ENCODE measurements at places on chromosomes 12 and 14. TPM values are rescaled to one million over a fixed set of nuclear protein-coding genes. Genes with fewer than 3 reads are reported as not detected.
A peak's percentile ranks its signal among the peaks of the same experiment; 100 is the strongest.

GRCh38 chr12:108806921-108807320, 50.5 kb downstream of the SSH1 start:
- no peak for DNase-seq

The DLGAP5 gene
- total RNA-seq: 0.71 TPM

The DCAF4 gene
- 19.9 TPM for total RNA-seq

The LLPH gene
- total RNA-seq: 10.3 TPM

GRCh38 chr12:124681779-124682391, 114.5 kb upstream of the NCOR2 start:
- peak; percentile 86 for DNase-seq

DNA sequence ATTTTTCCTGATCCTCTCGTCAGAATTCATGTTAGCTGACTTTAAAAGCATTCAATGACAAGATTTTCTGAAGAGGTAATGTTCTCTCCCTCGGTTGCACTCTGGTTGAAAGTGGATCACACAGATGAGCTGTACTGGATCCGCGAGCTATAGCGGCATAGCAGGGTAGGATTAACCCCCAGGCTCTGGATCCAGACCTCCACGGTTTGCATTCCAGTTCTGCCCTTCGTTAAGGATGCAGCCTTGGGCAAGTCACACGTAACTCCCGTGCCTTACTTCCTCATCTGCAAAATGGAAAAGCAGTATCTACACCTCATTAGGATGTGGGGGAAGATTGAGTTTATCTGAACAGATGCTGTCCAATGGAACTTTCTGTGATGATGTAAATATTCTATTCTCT, 13.8 kb downstream of the CCDC92 start:
- no peak for DNase-seq

The FGF6 gene
- not detected for total RNA-seq

- no peak for DNase-seq
Observed at GRCh38 chr12:42010257-42010656, 134.4 kb downstream of the GXYLT1 start.

DNA sequence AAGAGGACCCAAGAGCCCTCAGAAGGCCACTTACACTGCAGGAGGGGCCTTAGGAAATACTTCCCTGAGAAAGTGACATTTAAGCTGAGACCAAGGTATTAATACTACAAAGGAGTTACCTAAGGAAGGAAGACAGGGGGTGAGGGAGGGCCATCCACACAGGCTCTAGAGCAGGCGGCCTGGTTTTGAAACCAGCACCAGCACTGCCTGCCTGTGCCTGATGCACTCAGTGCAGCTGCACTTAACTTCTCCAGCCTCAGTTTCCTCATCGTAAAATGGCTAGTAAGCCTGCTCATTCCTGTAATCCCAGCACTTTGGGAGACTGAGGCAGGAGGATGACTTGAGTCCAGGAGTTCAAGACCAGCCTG, 45.5 kb upstream of the PLEKHG6 start:
- DNase-seq: no peak

The SYNDIG1L gene
- total RNA-seq: not detected

The GLIPR1L2 gene
- total RNA-seq: 1.1 TPM

DNA sequence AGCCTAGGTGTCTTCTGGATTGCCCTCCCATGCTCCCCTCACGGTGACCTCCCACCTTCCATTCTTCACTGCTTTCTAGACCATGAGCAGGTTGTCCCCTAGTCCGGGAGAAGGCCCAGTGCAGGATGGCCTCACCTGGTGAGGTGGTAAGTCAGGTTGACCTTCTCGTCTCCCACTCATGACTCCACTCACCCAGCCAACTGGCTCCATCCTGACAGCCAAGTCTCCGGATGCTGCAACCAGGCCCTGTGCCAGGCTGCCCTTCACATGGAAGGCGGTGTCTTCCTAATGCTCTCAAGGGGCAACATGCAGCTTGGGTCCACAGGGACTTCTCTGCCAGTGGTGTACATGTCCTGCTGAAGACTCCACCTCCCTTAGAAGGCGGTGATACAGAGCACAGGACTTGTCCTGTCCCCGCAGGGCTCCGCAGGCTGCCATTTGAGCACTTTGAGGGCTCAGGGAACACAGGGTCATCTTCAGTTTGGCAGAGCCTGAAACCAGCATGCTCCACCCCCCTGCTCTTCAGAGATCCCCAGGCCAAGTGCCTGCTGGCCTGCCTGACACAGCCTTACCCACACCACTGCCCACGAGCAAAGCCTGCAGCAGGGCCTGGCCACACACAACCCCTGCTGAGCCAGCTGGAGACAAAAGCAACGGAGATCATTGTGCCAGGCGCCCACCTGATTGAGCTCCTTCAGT, 25.4 kb downstream of the BATF start:
- no peak for DNase-seq

DNA sequence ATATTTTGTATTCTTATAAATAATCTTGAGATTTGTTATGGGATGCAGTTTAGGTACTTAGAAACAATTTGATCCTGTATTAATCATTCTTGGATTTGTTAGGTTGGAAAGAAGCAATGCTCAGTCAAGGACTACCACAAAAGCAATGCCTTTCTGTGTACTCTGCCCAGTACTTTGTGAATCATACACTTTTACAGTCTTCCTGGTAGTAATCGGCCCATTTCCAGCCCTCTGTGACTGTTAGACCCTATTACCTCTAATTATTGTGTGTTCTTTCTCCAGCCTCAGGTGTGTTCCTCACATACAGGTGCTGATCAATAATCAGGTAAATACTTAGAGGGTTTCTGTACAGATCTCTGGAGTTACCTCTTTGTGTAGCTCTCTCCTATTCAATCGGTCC, 609.0 kb downstream of the KCNH5 start:
- DNase-seq: no peak

DNA sequence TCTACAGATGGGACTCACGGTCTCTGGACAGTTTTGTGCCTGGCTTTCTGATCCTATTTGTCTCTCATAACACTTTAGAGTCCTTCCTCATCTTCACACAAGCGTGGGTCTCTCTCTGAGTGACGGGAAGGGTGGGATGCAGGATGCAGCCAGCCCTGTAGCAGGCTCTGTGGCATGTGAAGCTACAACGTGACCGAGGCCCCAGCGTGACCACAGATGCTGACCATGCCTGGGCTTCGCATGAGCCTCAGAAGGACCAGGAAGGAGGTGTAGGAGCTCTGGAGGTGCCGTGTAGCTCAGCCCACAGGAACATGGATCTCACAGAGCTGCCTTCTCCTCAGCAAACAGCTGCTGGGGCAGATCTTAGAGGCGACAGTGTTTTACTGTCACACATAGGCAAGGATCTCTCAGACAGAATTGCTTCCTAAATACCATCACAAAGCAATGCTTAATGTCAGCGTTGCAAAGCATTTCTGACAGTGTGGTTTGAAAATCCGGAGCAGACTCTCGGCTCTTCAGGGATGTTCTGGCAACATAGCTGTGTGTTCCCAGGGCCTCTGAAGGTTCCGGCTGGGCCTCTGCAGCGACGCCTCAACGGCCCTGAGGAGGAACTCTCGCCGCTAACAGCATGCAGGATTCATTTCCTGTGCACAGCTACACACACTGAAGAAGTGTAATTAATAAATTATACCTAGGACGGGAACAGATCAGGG, 21.9 kb downstream of the ANKLE2 start:
- DNase-seq: no peak

- no peak for DNase-seq
Observed at GRCh38 chr14:33343016-33343415, 404.3 kb downstream of the NPAS3 start.

The NRL gene
- 2.2 TPM for total RNA-seq

- DNase-seq: peak; percentile 72
Observed at GRCh38 chr14:104639885-104640548, 35.4 kb upstream of the TMEM179 start.

The SERPINA12 gene
- not detected for total RNA-seq

DNA sequence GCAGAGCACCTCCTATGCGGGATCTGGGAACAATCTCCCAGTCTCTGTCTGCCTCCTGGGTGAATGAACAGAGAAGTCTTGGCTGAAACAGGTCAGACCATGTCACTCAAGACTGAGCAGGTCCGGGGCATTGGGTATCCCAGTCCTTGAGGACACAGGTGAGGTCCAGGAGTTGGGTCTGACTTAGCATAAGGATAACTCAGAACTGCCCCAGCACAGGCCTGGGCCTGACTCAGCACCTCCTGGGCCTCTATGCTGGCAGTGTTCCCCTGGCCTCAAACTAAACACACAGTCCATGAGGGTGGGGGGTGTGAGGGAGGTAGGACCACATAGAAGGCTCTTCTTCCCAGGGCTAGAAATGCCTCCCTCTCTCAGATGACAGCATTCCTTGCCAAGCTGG, 1.5 kb upstream of the SDR9C7 start:
- DNase-seq: no peak

The DNAJC22 gene
- total RNA-seq: 0.28 TPM

The BIN2 gene
- total RNA-seq: 3.2 TPM

- no peak for DNase-seq
Observed at GRCh38 chr12:87849074-87849473, 180.1 kb downstream of the C12orf50 start.

- no peak for DNase-seq
Observed at GRCh38 chr14:34649344-34649743, 19.4 kb upstream of the SNX6 start.

- DNase-seq: no peak
Observed at GRCh38 chr14:39229222-39229543, 4.5 kb upstream of the MIA2 start.

All from sigmoid colon (tissue), 7 donors.